ENCODE measurements at places on chromosomes 13 and 19. TPM values are rescaled to one million over a fixed set of nuclear protein-coding genes. Genes with fewer than 3 reads are reported as not detected.
A peak's percentile ranks its signal among the peaks of the same experiment; 100 is the strongest.

The GARIN5A gene
- 7.8 TPM for total RNA-seq

The GPC6 gene
- not detected for total RNA-seq

The RFPL4A gene
- not detected for total RNA-seq

The SLC17A7 gene
- total RNA-seq, result not detected

The CAPN12 gene
- total RNA-seq, result 14.7 TPM

The CABP5 gene
- not detected for total RNA-seq

The PRRG2 gene
- total RNA-seq, result 19.0 TPM

DNA sequence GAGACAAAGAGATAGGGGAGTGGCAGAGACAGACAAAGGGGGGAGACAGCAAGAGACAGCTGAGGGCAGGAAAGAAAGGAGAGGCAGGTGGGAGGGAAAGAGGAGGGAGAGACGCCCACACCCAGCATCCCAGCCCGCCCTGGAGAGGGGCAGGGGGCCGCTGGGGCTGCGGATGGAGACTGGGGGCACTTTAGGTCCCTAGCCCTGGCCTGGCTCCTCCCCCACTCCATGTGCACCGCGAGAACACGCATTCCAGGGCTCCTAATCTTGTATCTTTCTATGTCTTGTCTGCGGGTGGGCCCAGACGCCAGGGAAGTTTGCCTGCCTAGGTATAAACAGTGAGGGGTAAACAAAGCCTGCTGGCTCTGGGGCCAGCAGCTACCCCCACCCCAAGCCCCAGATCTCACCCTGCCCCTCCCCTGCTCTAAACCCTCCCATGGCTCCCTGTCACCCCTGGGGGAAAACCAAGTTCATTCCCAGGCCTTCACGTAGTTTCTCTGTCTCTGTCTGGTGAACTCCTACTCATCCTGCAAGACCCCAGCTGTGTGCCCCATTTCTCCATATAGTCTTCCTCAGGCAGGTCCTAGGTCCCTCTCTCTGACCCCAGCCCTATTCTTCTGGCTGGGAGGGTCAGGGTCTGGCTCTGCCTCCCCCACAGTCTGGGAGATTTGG, 5.7 kb downstream of the TLE5 start:
- H3K4me3 ChIP-seq, result peak overlapping the region; percentile 37
- no peaks in the 10 kb centered on the region for H3K27me3 ChIP-seq
- no peak for DNase-seq
- H3K4me1 ChIP-seq, result peaks cover 9% of the 10 kb centered on the region
- no peak overlapping the region for H3K27ac ChIP-seq
- H3K36me3 ChIP-seq, result peaks cover 39% of the 10 kb centered on the region

- H3K27ac ChIP-seq, result peak overlapping the region; percentile 58
- H3K4me1 ChIP-seq, result peaks cover 8% of the 10 kb centered on the region
- H3K36me3 ChIP-seq, result peaks cover 82% of the 10 kb centered on the region
- H3K27me3 ChIP-seq, result no peaks in the 10 kb centered on the region
- DNase-seq, result peak; percentile 75
These were observed 5.5 kb downstream of the ZBTB7A start for GRCh38 chr19:4061178-4061682.

DNA sequence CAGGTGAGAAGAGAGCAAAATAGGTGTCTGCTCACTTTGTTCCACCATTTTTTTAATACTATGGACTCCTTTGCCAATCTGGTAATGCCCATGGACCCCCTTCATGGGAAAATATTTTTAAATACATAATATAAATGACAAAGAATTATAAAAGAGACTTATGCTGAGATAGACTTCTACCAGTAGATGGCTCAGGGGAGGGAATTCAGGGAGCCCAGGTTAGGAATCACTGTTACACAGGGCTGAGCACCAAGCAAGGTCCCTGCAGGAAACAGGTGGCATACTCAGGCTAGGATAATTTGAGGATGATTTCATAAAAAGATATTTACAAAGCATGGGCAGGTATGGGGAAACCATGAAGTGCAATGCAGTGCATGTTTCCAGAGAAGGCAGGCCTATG, 525.9 kb downstream of the FGF9 start:
- H3K27me3 ChIP-seq, result no peaks in the 10 kb centered on the region
- no peaks in the 10 kb centered on the region for H3K36me3 ChIP-seq
- no peak overlapping the region for H3K4me3 ChIP-seq
- no peak overlapping the region for H3K27ac ChIP-seq
- no peaks in the 10 kb centered on the region for H3K4me1 ChIP-seq

DNA sequence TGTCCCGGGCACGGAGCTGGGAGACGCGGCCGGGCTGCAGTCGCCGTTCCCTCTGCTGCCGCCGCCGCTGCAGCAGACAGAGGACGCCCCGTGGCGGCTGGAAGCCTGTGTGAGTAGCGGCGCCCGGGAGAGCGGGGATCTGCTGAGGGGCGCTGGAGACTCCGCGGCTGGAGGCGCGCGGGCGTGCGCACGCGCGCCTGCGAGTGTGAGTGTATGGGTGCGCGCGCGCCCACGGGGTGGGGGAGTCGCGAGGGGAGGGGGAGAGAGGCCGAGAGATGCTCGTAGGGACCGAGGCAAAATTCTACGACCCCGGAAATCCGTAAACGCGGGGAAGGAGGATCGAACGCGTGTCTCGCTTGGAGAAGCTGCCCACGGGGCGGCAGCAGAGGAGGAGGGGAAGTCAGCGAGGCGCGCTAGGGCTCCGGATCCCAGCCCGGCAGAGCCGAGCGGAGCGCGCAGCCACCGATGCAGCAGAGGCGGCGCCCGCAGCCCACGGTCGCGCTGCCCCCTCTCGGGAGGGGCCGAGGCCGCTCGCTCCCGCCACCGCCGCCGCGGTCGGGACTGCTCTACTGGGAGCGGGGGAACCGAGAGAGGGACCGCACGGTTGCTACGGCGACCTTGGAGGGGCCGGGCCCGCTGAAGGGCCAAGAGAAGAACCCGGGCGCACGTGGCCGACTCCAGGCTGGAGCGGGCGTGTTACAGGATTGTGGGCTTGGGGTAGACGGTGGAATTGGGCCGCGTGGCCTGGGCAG, at the start of gene ENOX1:
Gene ENOX1, minus strand, starts transcription at position 207 of the 752 bp plus-strand sequence.
- no peaks in the 10 kb centered on the region for H3K27me3 ChIP-seq
- DNase-seq, result peak; percentile 49
- H3K4me1 ChIP-seq, result peaks cover 10% of the 10 kb centered on the region
- H3K4me3 ChIP-seq, result peak within 1 kb of the TSS; percentile 85
- H3K36me3 ChIP-seq, result peaks cover 20% of the 10 kb centered on the region
- peak within 1 kb of the TSS; percentile 50 for H3K27ac ChIP-seq

DNA sequence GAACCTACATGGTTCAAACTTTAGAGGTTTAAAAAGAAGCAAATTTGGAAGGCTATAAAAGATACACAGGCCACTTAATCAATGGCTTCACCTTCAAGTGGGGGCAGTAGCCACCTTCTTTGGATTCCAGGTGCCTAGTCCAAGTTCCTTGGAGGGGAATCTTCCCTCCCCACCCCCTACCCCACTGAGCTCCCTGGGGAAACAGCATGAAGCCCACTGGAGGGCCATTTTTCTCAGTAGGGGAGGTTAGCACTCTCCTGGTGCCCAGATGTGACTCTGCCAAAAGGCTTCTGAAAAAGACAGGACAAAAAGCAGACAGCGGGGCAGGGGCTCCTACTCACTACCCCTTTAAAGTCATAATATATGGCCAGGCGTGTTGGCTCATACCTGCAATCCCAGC, 93.9 kb downstream of the KCTD15 start:
- H3K4me1 ChIP-seq, result no peaks in the 10 kb centered on the region
- no peak overlapping the region for H3K4me3 ChIP-seq
- no peak for DNase-seq
- H3K36me3 ChIP-seq, result no peaks in the 10 kb centered on the region

DNA sequence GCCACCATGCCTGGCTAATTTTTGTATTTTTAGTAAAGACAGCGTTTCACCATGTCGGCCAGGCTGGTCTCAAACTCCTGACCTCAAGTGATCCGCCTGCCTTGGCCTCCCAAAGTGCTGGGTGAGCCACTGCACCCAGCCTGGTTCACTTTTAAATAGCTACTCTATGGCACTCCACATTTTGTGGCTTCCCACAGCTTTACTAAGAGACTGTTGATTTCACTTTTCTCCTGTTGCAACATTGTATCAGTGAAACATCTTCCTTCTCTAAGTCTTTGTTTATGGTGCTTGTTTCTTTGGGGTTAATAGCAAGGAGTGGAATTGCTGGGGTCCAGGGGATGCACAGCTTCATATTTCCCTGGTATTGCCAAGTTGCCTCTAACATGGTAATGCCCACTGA, 12.3 kb downstream of the TMEM38A start:
- H3K4me3 ChIP-seq, result no peak overlapping the region
- no peaks in the 10 kb centered on the region for H3K27me3 ChIP-seq
- no peaks in the 10 kb centered on the region for H3K4me1 ChIP-seq
- H3K36me3 ChIP-seq, result no peaks in the 10 kb centered on the region

DNA sequence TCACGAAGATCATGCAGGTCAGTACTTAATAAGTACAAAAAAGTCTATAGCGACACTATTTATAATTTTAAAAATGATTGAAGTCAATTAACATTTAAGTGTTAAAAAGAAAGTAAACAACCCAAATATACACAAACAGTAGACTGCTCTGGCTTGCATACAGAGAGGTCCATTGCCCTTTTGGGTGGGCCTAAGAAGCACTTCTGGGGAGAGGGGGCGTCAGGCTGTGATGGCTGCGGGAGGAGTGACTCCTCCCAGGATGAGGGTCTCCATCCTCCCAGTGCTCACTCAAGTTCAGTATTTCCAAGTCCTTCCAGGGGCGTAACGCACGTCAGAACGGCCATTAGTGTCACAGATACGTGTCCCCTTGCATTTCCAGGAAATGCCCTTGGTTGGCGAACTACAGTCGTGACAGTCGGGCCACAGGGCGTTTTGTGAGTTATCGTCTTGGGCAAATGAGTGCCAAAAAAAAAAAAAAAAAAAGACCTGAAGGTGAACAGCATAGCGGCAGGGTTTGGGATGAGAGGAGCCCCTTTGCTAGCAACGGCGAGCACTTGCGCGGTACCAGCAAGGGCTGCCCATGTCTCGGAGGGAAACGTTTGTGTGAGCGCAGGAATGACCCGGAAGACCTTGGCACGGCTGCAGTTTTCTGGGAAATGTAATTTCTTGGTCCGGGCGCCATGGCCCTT, at the start of gene SCGB2B2:
Gene SCGB2B2, minus strand, starts transcription at position 463 of the 689 bp plus-strand sequence. CDS start 82,596 bp downstream, outside the sequence.
- no peak for DNase-seq
- peaks cover 7% of the 10 kb centered on the region for H3K4me1 ChIP-seq
- H3K36me3 ChIP-seq, result peaks cover 38% of the 10 kb centered on the region
- peak within 1 kb of the TSS; percentile 90 for H3K4me3 ChIP-seq
- H3K27ac ChIP-seq, result peak within 1 kb of the TSS; percentile 99

DNA sequence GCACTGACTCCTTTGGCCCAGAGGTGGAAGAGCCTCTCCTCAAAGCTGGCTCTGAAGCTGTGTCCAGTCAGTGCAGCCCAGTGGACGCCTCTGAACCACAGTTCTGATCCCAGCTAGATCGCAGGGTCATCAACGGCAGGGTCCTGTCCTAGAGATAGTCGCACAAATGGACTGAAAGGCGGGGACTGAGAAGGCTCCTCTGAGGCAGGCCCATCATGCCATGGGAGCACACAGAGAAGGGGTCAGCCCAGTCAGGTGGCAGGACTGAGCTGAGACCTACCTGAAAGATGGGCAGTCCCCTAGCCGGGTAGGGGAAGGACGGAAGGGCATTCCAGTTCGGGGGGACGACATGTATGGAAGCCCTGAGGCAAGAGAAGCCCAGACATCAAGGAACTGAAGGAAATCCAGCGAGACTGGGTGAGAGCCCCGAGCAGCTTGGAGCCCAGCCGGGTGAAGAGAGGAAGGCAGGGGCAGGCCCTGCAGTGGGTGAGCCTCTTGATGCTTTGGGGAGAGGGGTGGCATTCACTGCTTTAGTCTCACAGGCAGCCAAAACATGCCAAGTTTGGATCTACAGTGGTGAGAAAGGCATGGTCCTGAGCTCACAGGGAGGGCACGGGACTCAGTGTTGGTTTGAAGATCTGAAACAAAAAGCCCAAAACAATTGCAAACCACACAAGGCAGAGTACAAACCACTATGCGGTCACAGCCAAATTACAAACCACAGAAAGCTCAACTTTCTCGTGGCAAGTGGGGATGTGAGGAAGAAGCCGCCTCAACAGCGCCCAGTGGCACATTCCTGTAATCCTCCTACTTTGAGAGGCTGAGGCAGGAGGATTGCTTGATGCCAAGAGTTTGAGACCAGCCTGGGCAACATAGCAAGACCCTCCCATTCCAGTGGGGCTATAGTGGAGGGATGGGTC, 10.0 kb downstream of the CALM3 start:
- peak overlapping the region; percentile 48 for H3K27ac ChIP-seq
- peaks cover 18% of the 10 kb centered on the region for H3K36me3 ChIP-seq
- no peak overlapping the region for H3K4me3 ChIP-seq
- DNase-seq, result no peak

GRCh38 chr19:30208436-30209060, 163.6 kb upstream of the ZNF536 start:
- peaks cover 12% of the 10 kb centered on the region for H3K27me3 ChIP-seq
- no peak overlapping the region for H3K4me3 ChIP-seq
- H3K27ac ChIP-seq, result no peak overlapping the region

- no peak overlapping the region for H3K27ac ChIP-seq
- no peaks in the 10 kb centered on the region for H3K4me1 ChIP-seq
- no peaks in the 10 kb centered on the region for H3K36me3 ChIP-seq
- DNase-seq, result peak; percentile 41
These were observed 61.6 kb downstream of the CEBPG start for GRCh38 chr19:33434886-33435705.

DNA sequence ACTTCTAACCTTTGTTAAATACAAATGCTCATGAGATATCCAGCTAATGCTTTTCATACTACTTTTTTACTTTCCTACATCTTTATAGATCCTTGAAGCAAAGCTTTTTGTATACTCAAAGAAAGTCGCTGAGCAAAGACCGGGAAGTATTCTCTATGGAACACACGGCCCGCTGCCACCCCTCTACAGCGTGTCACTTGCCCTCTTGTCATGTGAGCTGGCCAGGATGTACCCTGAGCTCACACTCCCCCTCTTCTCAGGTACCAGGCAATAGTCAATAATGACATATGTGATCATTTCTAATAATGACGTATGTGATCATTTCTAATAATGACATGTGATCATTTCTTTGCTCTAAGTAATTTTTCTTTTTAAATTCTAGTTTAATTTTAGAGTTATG, 112.9 kb downstream of the ZAR1L start:
- DNase-seq, result no peak
- H3K27me3 ChIP-seq, result no peaks in the 10 kb centered on the region
- H3K27ac ChIP-seq, result no peak overlapping the region
- H3K4me1 ChIP-seq, result peaks cover 15% of the 10 kb centered on the region
- H3K4me3 ChIP-seq, result no peak overlapping the region

DNA sequence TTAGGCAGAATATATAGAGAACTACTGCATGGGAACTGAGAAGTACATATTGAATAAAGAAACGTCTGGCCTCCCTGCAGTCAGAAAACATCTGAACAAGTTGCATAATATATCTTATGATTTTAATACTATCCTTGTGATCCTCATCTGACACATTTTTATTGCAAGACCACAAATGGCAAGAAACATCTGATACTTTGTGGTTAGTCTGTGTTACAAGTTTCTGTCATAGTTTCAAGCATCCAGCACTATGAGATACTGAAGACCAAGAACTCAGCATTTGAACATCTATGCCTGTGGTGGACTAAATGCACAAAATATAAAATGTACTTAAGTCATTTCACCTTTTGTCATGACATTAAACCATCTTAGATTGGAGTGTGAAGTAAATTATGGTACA, 1175.8 kb upstream of the MIR17HG start:
- no peak for DNase-seq
- no peaks in the 10 kb centered on the region for H3K36me3 ChIP-seq
- no peaks in the 10 kb centered on the region for H3K4me1 ChIP-seq
- H3K27ac ChIP-seq, result no peak overlapping the region
- H3K4me3 ChIP-seq, result no peak overlapping the region

Measured in Calu3 (cell line).